ENCODE measurements at places on chromosomes 16 and 17. TPM values are rescaled to one million over a fixed set of nuclear protein-coding genes. Genes with fewer than 3 reads are reported as not detected.

The HASPIN gene
- total RNA-seq, result 1.4 TPM

The DHRS7C gene
- total RNA-seq, result not detected

The LHX1 gene
- total RNA-seq, result not detected

The HSPB9 gene
- not detected for total RNA-seq

The ZNF75A gene
- 19.0 TPM for total RNA-seq

The CD300LG gene
- total RNA-seq, result under 0.01 TPM

The CACNG5 gene
- not detected for total RNA-seq

The MYL11 gene
- not detected for total RNA-seq

The TMC8 gene
- 0.17 TPM for total RNA-seq
